Activated CD4-positive, alpha-beta T cell treated with anti-CD3 and anti-CD28 coated beads, Interleukin-2, amount 50 U/mL, for 1 hour (primary cell): ENCODE measurements at places on chromosomes 1 and 21.

- DNase-seq, result no peak
These were observed 222.7 kb downstream of the HMCN1 start for GRCh38 chr1:185956881-185957280.

DNA sequence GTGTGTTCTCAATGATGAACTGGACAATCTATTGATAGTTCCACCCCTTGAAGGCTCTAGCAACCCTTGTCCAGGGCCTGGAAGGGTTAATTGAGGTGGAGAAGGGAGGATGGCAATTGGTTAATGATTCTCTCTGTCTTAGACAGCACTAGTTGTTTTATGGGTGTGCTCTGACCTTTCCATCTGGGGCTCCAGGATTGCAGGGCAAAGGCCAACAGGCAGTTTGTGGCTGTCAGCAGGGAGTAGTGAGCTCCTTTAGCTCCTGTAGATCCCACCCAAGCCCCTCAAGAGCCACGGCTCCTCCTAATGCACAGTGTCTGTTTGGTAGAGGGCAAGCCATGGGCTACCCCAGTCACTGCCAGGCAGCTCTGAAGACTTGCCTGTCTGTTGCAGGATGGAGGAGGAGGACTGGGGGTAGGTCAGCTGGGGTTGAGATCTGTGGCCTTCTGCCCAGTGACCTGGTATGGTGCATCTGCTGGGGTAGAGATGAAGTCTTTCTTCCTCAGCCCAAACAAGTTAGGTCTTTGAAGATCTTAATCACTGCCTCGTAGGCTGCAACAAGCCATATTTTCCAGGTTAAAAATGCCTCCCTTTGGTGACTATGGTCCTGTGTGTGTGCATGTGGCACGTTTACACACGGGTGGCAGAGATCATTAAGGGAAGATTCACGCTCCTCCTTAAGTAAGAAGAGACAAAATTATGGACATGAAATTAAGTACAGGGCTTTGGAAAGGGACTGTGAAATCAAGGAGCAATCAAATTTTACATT, 7.7 kb downstream of the MROH7 start:
- DNase-seq, result no peak

DNA sequence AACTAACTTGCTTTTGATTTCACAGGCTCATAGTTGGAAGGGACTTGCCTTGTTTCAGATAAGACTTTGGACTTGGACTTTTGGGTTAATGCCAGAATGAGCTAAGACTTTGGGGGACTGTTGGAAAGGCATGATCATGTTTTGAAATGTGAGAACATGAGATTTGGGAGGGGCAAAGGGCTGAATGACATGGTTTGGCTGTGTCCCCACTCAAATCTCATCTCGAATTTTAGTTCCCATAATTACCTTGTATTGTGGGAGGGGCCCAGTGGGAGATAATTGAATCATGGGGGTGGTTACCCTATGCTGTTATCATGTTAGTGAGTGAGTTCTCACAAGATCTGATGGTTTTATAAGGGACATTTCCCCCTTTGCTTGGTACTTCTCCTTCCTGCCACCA, 222.1 kb downstream of the GRIK1 start:
- no peak for DNase-seq

GRCh38 chr1:89331890-89332289, 32.0 kb upstream of the GBP6 start:
- DNase-seq, result no peak

DNA sequence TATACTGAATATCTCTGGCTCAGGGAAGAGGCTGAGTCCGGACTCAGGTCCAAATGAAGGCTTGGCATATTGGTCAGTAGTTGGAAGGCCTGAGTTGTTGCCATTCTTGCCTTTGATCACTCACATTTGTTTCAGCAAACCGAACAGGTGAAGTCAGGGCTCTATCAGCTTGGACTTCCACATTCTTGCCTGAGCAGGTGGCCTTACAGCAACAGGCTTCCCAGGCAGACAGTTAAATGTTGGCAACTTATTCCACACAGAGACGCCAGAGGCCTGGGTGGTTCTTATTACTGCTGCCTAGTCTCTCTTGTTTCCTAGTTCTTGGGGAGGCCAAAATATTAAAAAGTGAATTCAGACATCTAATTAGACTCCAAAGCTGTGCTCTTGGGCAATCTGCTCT, 36.6 kb downstream of the XCL2 start:
- DNase-seq, result no peak

DNA sequence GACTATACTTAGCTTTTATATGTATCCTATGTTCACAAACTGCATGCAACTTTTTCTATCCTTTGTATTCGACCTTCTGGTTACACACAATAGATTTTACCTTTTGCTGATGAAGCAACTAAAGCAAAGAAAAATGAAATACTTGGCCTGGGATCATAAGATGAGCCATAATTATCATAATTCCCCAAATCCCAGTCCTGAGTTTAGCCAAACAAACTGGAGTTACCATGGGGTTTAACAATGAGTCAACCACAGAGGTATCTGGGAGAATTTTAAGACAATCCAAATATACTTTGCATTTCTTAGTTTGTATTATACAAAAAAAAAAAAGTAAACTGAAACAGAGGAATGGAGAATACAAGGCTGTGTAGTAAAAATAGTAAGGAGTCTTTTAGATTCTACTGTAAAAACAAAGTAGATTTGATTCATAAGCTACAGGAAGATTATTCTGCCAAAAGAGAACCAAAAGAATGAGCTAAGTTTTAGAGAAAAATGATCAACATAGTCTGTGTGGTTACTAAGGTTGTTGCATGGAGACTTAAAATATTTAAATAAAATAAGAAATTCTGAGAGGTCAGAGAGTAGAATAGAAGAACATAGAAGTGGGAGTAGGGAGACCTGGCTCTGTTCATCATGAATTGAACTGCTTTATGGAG, 60.4 kb upstream of the GORAB start:
- DNase-seq, result no peak

- DNase-seq, result no peak
These were observed 273.3 kb downstream of the DUSP10 start for GRCh38 chr1:221468546-221468945.

- DNase-seq, result no peak
These were observed 219.1 kb upstream of the ZC3H12A start for GRCh38 chr1:37255136-37255795.

GRCh38 chr1:223219318-223219635, 76.2 kb upstream of the TLR5 start:
- DNase-seq, result no peak

- DNase-seq, result no peak
These were observed 73.2 kb downstream of the CD58 start for GRCh38 chr1:116497656-116498055.

- DNase-seq, result no peak
These were observed 158.2 kb upstream of the RUNX1 start for GRCh38 chr21:35207322-35207721.

DNA sequence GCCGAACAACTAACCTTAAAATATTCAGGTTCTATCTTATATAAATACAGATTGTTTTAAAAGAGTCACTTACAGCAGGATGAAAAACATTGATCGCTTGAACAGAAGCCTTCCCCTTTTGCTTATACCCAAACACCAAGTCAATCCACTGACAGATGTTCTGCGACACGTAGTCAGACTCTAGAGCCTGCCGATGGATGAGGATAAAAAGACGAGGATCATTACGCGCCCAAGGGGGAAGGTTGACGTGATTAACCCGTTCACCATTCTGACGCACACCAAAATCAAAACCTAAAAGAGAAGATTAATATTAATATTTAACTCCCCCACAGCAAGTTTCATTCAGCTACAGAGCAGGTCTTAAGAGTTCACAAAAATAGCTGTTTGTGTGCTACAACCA, 59.4 kb upstream of the GNG4 start:
- DNase-seq, result no peak

DNA sequence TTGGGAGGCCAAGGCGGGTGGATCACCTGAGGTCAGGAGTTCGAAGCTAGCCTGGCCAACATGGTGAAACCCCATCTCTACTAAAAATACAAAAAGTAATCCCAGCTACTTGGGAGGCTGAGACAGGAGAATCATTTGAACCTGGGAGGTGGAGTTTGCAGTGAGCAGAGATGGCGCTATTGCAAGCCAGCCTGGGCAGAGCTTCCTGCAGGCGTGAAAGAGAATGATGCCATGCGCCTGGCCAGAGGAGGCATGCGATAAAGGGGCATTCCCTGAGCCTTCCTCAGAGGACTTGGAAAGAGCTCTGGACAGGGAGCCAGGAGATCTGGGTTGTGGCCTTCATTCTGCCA, 3.2 kb downstream of the E2F2 start:
- DNase-seq, result no peak

DNA sequence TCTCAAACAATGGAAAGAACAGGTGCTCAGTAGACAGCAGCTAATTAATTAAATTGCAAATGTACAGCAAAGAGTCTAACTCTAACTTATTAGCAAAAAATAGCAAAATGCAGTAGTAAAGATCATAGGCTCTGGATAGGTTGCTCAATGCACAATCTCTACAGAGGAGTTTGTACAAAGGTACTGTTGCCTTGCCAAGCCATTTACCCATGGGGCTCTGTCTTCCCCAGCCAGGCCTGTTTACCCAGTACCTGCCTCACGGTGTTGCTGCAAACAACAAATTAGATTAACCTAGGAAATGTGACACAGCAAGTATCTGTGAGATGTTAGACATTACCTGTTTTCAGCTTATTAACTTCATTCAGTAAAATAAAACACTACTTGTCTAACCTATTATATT, 222.0 kb downstream of the DENND1B start:
- no peak for DNase-seq

GRCh38 chr1:71592646-71593274, 511.9 kb upstream of the ZRANB2 start:
- no peak for DNase-seq

DNA sequence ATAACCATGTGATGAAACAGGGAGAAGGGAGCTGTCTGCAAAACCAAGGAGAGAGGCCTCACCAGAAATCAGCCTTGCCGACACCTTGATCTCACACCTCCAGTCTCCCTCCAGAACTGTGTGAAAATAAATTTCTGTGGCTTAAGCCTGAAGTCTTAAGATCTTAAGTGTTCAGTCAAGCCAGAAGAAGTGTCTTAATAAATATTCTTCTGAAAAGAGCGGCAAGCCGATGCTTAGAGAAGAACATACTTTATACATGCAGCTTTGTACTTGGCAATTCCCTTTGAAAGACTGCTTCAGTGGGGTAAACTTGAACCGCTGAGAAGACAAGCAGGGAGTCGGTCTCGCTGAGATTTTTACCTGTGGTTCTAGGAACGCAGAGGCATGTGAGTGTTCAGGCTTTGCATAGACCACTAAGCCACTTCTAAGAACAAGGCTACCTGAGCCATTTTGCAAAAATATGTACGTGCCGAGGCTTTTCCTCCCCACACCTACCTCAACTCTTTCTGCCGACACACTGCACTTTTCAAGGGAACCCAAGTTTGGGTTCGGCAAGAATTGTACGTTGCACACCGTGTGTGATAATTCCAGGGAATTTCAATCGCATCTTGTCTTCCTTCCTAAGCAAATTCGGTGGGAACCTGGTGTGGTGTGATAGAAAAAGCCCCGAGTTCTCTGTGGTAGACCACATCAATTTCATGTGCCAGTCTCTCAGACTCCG, 3.4 kb downstream of the RUNX1 start:
- DNase-seq, result peak; percentile 48

DNA sequence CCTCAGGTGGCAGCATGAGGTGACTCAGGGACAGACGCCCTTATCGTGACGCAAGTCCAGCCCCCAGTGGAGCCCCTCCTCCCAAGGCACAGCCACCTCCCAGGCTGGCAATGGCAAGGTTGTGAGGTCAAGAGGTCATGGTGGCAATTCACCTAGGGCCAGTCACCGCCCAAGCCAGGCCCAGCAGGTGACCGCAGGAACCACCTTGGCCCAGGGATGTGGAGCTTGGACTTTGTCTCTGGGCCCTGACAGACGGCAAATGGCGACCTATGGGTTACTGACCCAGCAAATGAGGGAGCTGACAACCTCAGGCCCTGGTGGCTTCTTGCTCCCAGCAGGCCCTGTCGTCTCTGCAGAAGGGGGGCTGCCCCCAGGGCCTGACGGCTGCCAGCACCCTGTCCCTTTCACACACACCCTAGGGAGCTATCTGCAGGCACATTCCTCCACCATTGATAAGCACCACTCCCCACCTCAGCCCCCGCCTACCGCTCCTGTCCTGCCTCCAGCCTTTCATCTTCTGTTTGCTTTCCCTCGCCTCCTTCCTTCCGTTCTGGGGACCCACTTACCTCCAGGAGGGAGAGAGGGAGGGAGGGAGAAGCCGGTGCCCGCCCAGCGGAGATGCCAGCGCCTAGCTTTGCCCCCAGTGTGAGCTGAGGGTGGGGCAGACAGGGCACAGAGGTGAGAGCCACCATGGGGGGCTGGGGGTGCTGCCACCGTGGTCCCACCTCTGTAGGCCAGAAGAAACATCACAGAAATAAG, 12.1 kb downstream of the EPHA2 start:
- no peak for DNase-seq

DNA sequence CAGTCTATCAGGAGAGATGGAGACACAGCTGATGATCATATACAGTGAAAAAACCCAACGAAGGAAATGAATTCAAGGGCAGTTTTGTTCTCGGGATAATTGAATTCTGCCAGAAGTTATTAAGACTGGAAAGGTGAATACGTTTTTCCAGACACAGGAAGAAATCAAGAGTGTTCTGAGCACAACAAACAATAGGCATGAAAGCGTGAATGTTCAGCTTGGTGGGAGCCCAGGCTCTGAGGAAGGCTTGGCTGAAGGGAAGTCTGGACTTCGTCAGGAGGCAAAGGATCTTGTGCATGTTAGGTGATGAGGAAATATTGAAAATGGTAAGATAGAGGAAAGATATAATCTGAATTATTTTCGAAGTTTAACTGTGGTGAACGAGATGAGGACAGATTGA, 50.4 kb downstream of the CYYR1 start:
- DNase-seq, result no peak

- DNase-seq, result no peak
These were observed 17.0 kb downstream of the GPBP1L1 start for GRCh38 chr1:45669379-45669778.

DNA sequence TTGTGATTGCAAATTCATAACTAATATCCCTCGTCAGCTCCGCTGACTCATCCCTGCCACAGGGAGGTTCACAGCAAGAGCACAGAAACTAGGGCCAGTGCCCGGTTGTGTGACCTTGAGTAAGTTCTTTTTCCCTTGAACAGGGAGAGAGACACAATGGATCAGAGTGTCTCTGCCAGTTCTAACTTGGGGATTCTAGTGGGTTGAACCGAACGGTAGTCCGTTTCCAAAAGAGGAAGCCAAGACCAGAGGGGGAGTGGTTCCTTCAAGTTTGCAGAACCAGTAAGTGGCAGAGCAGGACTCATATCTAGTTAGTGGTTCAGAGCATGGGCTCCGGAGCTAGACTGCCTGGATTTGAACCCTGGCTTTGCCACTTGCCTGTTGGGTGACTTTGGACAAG, 4.9 kb upstream of the SHISA4 start:
- no peak for DNase-seq

GRCh38 chr1:217953922-217954321, 322.8 kb downstream of the SPATA17 start:
- no peak for DNase-seq

- DNase-seq, result no peak
These were observed 7.4 kb downstream of the TFF1 start for GRCh38 chr21:42358937-42359336.

DNA sequence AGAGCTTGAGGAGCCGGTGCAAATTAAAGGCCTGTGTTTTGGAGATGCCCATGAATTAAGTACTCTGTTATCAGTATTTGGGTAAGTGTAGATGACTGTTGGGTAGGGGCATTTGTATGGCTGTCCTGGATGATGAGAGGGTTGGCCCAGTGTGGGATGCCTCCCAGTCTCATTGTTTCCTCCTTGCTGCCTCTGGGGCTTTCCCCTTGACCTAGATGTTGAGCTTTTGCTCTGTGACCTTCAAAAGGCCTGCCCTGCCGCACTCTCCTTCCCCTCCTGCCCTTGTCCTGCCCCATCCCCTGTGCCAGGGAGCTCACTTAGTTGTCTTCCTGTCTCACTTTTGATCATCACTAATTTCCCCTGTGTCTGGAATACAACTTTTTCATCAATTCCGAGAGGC, 10.0 kb downstream of the GALNT2 start:
- no peak for DNase-seq
